ENCODE measurements at places on chromosomes 4 and X.

GRCh38 chr4:128385683-128386304 is 98.2 kb upstream of the PGRMC2 start:
- no peak for DNase-seq

DNA sequence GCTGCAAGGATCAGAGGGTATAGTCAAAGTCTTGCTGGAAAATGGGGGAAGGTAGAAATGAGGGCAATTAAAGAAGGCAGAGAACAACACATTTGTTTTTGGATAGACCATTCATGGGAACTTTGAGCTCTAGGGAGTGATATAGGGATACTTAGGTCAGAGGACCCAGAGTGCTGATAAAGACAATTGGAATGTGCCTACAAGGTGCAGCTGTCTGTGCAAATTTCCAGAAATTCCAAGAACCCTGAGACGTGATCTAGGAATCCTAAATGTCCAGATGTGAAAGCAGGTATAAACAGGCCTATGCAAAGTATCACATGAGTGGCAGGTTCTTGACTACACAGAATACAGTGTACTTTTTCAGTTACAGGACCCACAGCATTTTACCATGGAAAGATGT is 24.2 kb downstream of the FNIP2 start:
- DNase-seq: no peak

DNA sequence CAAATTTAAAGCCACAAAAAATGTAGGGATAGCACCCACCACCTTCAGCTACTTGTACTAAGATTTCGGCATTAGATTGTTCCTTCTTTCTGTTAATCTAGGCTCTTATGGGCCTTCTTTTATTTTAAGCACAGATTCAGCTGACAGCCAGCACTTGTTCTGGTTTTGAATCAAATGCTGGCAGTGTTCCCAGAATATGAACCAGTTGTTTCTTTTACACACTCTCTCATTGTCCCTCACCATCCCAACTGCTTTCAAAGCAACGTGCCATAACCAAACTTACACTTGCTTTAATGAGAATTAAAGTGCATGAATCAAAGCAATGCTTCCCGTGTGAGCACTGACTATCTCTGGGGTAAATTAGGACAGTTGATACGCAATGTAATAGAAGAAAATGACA is 744.5 kb upstream of the FAM241A start:
- DNase-seq: no peak

DNA sequence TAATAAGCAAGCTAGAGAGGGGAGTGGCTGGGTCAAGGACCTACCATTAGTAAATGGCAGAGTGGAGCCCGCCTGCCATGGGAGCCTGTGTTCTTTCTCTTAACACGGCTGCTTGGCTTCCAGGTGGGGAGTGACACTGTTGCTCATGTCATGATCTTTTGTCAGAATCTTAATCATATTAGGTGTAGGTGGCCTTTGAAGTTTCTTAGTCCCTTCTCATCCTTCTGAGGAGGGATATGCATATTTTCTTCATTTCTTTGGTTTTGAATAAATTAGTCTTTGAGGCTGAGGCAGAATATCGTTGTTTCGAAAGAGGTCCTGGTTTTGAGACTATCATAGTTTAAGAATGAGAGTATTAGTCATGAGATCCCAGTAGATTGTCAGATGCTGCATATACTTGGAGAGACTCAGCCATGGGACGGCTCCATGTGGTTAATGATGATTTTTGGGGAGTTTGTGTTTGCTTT is 28.9 kb downstream of the SNX25 start:
- DNase-seq: no peak

DNA sequence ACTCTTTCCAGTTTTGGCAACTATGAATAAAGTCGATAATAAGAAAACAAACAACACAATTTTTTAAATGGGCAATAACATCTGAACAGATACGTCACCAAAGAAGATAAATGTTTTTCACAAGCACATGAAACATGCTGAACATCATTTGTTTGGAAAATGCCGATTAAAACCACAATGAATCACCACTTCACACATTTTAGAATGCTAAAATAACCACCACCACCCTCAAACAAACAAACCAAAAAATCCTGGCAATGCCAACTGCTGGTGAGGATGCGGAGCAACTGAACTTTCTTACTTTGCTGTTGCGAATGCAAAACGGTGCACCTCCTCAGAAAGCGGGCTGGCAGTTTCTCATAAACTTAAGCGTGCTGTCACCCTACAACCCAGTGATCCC is 115.9 kb downstream of the NSUN7 start:
- no peak for DNase-seq

- DNase-seq: no peak
Observed at GRCh38 chr4:128379860-128380259, 92.2 kb upstream of the PGRMC2 start.

DNA sequence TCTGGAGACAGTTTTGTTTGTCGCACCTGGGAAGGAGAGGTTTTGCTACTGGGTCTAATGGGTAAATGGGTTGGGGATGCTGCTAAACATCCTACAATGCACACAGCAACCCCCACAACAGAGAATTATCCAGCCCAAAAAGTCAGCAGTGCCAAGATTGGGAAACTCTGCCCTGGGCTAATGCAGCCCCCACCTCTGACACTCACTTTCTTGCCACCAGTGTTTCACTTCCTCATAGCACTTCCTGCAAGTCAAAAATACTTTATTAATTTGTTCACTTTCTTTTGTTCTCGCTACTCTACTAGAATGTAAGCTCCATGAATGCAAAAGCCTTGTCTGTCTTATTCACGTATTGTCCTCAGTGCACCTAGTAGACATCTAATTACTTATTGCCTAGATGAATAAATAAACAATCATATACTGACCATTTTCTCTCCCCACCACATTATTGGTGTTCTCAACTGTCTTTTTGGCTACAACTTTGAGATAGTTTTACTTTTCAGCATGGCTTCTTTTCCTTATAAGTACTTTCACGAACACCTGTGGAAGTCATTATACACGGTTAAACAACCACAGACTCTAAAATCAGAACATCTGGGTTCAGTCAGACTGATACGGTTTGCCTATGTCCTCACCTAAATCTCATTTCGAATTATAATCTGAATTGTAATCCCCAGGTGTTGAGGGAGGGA is 82.0 kb upstream of the PITX2 start:
- DNase-seq: no peak

- no peak for DNase-seq
Observed at GRCh38 chr4:134650461-134650860, 448.9 kb upstream of the PABPC4L start.

GRCh38 chrX:154797006-154797405 is 8.3 kb downstream of the MPP1 start:
- DNase-seq: no peak

DNA sequence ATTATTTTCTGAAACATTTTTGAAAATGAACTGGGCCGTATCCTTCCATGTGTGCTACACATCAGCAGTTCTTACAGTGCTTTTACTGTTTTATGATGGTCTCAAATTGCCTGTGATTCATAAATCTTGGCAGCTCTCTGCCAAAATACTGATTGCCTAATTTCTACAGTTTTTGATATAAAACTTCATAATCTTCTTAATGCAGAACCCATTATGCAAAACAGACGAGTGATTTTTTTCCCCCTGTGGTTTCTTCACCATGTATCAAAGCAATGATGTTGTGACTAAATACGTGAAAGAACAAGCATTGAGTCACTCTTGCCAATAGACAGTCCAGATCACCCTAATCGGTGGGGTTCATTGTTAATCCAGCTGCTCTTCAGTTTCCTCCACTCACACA is 156.4 kb upstream of the WDR1 start:
- no peak for DNase-seq

DNA sequence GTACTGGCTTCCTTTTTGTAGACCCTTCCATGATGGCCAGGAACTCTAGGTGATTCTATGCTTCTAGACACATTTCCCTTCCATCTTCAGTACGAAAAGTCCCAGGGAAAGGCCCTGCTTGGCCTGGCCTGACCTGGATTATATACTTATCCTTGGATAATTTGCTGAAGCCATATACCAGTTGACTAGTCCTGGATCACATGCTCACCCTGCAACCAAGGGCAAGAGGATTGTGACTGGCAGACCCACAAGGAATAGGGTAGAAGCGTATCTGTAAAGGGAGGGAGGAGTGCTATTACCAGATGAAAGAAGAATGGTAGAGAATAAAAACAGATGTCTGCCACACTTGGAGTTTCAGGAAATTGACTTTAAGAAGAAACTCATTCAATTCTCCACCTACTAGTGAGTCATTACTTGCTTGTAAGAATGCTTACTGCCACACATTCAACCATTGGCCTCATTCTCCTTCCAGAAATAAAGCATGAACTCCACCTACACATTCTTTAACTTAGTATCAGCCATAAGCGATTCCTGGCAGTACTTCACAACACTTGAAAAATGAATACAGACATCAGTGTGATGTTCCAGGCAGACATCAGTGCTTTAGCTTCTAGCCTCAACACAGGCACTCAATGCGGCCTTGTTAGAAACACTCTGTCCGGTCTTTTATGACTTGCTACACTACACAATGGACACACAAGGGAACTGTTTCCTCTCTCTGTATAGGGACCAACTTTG is 141.8 kb downstream of the CBR4 start:
- no peak for DNase-seq

DNA sequence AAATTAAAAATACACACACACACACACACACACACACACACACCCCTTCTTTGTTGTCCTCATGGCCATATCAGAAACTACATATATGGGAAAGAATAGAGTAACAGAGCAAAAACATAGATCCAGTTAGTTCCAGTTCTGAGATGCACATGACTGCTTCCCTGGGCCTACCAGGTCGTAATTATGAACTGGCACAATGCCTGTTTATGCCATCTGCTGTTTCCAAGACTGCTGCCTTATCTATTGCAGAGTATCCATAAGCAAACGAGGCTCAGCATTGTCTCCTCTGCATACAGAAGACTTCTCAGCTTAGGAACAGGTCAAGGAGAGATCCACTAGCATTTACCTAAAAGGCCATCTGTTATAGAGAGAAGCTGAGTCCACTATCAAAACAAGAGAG is 789.0 kb downstream of the TECRL start:
- no peak for DNase-seq

DNA sequence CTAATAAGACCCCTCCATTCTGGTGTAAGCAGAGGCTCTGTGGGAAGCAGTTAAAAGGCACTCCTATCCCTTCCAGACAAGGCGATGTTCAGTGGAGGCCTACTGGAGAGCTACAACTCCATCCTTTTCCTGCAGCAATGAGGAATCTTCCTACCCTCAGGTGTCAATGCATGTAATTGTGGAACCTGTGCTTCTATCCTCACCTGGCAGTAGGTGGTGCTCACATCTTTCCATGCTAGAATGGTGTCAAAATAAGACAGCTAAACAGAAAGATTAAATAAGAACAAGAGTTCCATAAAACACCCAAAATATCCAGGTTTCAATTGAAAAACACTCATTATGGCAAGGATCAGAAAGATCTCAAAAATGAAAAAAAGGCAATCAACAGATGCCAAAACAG is 224.6 kb downstream of the IL15 start:
- no peak for DNase-seq

- DNase-seq: no peak
Observed at GRCh38 chr4:169070895-169071218, 60.8 kb upstream of the CBR4 start.

DNA sequence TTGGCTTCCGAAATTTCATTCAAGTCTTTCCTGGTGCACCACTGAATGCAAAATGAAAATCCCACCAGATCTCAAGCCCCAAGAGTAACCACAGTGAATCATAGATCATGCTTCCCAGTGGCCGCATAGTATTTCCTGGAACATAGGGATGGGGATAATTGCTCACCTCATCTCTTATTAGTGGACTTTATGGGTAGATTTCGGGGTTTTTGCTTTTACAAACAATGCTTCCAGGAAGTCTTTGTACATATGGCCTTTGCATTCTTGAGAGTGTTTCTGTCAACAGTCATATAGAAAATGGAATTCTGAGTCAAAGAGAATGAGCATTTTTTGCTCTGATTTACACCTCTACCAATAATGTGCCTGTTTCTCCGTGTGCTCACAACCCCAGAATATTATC is 53.4 kb downstream of the PPEF2 start:
- DNase-seq: no peak

DNA sequence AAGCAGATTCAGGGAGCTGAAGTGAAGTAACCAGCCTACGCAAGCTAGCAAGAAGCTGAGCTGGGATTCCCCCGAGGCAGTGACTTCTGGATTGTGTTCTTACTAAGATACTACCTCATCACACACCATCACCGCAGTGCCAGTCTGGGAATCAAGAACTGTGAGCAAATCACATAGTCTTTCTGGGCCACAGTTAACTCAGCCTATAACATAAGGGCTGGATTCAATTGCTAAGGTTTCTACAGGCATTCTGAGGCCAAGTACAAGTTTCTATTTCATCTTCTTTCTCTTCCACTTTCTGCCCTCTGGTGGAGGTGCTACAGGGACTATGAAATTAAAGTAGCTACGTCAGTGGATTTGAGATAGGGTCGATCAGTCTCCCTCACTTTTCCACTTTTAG is 1.4 kb upstream of the CORIN start:
- DNase-seq: no peak

DNA sequence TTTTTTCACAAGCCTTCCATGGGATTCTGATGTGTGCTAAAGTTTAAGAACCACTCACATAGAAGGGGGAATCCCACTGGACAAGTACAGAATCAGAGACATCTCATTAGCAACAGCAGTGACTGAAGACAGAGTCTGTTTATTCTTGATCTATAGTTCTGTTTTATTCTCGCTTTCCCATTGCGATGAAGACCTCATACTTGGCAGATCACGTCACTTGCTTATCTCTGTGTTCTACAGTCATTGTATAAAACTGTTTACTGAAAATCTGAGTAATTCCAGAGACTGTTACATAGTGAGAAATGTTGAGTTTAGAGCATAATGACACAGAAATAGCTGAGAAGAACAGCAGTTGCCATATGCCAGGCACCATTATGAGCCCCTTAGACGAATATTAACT is 185.5 kb downstream of the PTTG2 start:
- DNase-seq: no peak

DNA sequence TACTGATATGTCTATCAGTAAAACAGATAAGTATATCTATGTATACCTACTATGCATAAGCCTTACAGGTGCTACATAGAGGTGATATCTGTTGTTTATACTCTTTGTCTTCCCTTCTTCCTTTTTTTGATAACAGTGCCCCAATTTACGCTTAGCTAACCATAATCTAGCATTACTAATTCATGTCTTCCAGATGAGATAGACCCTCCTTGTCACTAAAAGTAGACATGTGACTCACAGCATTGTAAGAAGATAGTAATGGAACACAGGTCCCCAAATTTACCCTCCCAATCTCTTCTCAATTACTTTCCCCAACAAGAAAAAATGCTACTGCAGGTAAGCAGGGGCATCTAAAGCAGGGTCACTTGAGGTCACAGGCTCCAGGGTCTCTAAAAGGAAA is 7.9 kb upstream of the NFKB1 start:
- no peak for DNase-seq

GRCh38 chr4:147927377-147928137 is 195.7 kb downstream of the ARHGAP10 start:
- DNase-seq: no peak

DNA sequence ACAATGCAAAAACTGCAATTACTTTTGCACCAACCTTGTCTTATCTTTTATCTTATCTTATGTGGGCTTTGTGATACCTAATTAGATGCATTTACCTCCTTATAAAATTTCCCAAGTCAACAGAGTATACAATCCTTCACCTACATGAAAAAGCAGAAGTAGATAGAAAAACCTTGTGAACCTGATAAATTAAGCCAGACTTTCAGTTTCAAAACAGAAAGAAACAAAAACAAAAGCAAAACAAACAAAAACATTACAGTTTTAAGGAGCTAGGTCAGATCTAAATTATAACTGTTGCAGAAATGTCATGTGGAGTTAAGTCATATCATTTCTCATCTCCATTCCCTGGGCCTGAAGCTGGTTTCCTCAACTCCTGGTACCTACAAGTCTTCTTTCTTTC is 24.9 kb upstream of the CXXC4 start:
- no peak for DNase-seq
